Omental fat pad (tissue), 4 donors: ENCODE measurements at places on chromosomes 5 and 9.

- DNase-seq, result no peak
Observed at GRCh38 chr9:84045481-84046097, 65.0 kb downstream of the RMI1 start.

DNA sequence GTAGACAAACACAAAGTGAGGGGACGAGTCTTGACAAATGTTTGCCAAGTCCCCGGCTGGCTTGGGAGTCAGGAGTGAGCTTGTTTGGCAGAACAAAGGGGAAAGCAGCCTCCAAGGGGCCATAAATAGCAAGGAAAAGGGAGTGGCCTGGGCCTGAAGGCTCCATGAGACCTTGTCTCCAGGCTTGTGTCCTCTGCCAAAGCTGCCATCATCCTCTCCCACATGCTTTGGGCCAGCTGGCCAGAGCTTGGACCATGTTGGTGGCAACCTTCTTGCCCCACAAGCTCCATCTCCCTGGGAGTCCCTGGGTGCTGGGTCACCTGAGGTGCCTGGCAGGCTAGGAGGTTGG, 13.3 kb upstream of the PITX1 start:
- DNase-seq, result no peak

DNA sequence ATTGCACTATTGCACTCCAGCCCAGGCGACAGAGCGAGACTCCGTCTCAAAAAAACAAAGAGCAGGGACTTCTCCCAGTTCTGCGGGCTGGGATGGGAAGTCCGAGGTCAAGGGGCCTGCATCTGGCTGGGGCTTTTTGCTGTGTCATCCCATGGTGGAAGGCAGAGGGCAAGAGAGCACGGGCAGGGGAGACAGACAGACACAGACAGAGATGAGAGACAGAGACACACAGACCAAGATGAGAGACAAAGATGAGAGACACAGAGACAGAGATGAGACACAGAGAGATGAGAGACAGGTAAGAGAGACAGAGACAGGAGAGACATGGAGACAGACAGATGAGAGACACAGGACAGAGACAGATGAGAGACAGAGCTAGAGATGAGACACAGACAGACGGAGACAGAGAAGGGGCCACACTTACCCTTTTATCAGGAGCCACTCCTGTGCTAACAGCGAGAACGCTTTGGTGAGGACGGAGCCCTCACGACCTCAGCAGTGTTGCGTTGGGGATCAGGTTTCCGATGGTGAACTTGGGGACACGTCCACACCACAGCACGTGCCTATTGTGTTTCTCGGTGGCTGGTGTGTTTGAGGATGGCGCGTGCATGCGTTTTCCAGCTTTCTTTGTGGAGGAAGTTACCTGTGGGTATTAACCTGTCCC, 8.9 kb upstream of the TOR4A start:
- DNase-seq, result no peak

DNA sequence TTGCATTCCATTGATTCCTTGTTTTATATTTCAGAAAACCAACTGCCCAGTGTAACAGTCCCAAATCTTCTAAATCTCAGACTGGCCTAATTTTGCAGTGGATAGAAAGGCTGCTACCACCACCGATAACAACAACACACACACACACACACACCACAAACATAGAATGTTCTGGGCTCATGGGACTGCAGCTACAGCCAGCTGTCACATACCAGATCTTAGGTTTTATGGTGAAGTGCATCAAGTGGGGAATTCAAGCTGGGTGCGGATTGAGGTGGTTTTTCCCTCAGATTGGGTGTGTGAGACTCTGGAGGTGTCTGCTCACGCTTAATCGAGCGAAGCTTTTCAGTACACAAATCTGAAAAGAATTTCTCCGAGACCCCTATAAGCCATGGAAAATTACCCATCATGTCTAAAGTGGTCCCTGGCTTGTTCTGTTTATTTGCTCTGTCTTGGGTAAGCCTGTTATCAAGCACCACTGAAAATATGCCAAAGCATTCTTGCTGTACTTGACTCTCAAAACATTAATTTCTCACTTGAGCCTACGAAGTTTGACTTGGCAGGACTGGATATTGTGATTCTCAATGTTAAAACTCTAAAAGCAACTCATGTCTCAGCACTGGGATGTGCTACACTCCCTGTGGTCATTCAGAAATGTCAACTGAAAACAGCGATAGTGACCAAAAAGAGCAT, 71.1 kb downstream of the ALDH7A1 start:
- DNase-seq, result no peak

GRCh38 chr9:129511285-129511900, 109.5 kb downstream of the C9orf50 start:
- no peak for DNase-seq

- no peak for DNase-seq
Observed at GRCh38 chr5:50727149-50727496, 60.7 kb downstream of the PARP8 start.

- no peak for DNase-seq
Observed at GRCh38 chr5:18630458-18631045, 996.3 kb downstream of the TAF11L14 start.

- no peak for DNase-seq
Observed at GRCh38 chr9:120319452-120319851, 260.5 kb downstream of the CDK5RAP2 start.

GRCh38 chr9:93830012-93830596, 125.1 kb downstream of the BARX1 start:
- DNase-seq, result no peak
